ENCODE measurements at places on chromosomes 1 and 21. TPM values are rescaled to one million over a fixed set of nuclear protein-coding genes. Genes with fewer than 3 reads are reported as not detected.
A peak's percentile ranks its signal among the peaks of the same experiment; 100 is the strongest.

The E2F2 gene
- 2.2 TPM for total RNA-seq

GRCh38 chr21:44612669-44613229 is 870 bp downstream of the KRTAP10-8 start:
- no peak for DNase-seq

GRCh38 chr1:157239936-157240335 is 101.7 kb upstream of the ETV3 start:
- DNase-seq, result no peak

The GPR25 gene
- not detected for total RNA-seq

DNA sequence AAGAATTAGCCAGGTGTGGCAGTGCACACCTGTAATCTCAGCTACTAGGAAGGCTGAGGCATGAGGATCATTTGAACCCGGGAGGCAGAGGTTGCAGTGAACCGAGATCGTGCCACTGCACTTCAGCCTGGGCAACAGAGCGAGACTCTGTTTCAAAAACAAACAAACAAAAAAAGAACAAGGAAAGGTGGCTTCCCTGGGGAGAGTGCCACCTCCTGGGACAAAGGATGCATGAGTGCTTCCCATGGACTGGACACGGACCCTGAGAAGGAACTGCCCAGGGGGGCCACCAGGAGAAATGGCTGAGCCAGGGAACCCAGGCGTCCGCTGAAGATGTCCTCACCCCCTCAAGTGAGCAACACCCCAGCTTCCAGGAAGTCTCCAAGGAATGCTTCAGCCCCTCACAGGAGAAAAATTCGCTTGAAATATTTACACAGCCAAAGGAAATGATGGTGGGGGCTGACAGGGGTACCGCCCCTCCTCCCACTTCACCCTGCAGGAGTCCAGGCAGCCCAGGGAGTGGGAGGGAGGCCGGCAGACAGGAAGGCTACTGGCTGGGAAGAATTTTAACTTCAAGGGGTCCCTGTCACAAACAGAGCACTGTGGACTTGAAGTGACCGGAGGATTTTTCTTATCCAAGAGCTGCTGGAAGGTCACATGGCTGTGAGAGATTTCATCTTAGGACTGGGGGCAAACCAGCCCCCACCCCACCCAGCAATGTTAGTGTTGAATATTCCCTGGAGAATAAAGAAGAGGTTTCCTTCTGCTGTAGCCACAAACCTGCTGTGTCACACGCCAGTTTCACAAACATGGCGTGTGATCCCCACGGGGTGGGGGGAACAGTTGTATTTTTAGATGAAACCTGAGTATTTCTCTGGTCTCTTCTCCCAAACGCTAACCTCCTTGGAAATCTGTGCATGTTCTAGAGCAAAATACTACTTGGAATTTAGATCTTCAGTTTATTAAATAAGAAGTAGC is 90.8 kb upstream of the SLC25A33 start:
- peak; percentile 46 for DNase-seq

The ADAMTS4 gene
- total RNA-seq, result 8.2 TPM

- DNase-seq, result no peak
Observed at GRCh38 chr21:43899307-43900077, 34.5 kb downstream of the AGPAT3 start.

DNA sequence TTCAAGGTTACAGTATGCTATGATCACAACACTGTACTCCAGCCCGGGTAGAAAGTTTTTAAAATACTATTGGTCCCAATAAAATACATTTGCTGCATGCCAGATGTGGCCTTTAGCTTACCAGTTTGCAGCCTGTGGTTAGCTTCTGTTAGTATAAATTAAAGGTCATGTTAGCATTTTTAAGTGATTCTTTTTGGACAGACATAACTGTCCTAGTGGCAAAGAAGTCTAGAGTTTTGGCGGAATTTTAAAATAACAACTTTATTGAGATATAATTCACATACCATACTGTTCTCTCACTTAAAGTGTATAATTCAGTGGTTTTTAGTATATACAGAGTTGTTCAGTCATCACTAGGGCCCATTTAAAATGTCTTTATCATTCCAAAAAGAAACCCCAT is 24.3 kb upstream of the TMEM39B start:
- DNase-seq, result peak; percentile 59

DNA sequence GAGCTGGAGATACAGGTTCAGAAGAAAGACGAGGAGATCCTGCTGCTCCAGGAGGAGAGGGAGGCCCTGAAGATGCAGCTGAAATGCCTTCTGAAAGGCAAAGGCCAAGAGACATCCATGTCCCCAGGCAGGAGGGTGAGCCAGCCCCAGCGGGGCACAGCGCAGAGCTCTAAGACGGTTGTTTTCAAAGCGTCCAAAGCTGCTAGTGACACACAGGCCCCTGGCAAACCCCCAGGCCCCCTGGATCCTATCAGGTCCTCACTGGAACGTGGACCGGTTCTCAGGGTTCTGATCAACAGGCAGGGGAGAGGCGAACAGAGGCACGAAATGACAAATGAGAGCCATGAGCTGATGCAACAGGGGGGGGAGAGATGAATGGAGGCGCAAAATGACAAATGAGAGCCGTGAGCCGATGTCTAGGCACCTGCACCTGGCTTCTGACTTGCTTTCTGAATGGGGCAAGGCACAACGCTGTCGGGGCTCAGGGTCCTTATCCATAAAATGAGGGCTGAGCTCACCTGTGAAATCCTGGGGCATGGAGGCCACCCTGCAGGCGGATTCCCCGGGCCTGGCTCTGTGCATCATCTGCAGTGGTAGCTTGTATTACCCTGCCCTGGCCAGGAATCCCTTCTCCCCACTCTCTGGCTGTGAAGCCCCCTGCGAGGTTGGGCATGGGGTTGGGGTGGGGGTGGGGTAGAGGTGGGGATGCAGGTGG is 9.2 kb downstream of the CCDC27 start:
- no peak for DNase-seq

GRCh38 chr1:85570446-85571180 is 9.9 kb upstream of the CCN1 start:
- no peak for DNase-seq

DNA sequence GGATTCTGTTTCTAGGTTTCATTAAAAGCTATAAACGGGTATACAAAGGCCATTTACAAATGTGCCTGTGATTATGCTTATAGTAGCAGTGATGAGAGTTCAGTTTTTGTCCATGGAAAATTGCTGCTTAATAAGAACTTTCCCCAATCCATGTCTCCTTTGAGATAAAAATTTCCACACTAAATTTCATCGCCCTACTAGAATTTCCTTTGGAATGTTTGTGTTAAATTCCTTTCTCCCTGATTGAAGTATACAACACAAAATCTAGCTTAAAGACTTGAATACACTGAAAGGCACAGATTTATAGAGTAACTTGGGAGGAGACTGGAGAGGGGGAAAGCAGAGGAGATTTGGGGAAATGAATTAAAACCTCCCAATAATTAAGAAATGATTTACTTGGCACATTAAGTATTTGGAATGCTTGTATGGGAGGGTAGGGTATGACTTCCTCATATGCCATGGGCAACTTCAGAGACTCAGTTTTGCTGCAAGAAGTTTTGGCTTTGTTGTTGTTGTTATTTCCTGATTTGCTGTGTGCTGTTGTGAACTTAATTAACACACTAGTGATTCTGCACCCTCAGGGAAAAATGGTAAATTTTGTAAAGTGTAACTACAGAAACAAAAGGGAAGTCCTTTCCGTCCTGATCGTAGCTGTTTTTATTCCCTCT is 157.6 kb upstream of the LMO4 start:
- DNase-seq, result no peak

The IKBKE gene
- 25.8 TPM for total RNA-seq

The KIF17 gene
- total RNA-seq, result 2.2 TPM

GRCh38 chr1:155466617-155466972 is 96.0 kb downstream of the ASH1L start:
- DNase-seq, result no peak

- peak; percentile 5 for DNase-seq
Observed at GRCh38 chr1:218164930-218165700, 120.0 kb upstream of the RRP15 start.

GRCh38 chr1:6785318-6785727 is at the start of gene CAMTA1:
Gene CAMTA1, plus strand, starts transcription at chr1:6785454. Its CDS starts 77 bp downstream, at chr1:6785531.
- no peak for DNase-seq

DNA sequence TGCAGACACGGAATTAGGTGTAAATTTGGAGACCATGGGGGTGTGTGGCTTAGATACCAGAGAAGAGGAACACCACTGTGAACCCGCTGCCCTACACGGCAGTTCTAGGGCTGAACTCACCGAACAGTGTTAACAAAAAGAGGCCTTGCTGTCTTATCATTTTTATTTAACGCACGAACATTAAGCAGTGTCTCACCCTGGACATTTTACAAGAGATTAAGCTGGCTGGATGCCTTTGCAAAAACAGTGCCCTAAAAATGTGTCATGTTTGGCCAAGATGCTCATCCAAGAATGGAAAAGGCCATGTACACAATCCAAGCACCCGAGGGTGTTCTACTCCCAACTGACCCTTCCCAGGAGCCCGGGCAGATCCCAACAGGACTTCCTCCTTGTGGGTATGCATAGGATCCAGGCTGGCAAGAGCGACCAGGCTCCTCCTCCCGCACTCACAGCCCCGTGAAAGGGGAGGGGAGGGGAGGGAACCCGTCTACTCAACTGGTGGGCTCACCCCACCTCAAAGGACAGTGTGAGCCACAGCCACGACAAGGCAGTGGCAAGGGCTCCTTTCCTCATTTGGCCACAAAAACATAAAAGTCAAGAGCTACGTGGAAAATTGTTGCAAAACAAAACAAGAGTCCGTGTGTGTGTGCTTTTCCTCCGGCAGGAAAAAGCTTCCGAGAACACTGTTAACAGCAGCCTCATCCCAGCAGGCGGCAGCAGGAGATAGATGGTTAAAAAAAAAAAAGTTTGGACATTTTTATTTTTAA is 20.3 kb downstream of the C2CD2 start:
- peak; percentile 74 for DNase-seq

DNA sequence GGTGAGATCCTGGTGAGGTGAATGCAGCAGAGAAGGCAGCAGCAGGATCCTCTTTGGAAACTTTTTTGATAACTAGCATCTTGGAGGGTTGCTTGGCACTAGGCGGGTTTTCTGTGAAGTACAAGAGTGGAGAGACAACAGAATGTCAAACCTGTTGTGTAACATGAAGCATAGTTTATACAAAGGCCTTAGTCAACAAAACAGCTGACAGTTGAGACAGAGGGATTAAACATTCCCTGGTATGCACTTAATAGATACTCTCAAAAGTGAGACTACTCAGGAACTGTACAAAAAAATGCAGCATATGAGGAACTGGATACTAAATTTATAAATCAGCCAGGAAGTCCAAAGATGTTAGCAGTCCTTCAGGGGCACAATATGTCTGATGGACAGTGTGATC is 16.4 kb upstream of the CCDC17 start:
- peak; percentile 45 for DNase-seq

DNA sequence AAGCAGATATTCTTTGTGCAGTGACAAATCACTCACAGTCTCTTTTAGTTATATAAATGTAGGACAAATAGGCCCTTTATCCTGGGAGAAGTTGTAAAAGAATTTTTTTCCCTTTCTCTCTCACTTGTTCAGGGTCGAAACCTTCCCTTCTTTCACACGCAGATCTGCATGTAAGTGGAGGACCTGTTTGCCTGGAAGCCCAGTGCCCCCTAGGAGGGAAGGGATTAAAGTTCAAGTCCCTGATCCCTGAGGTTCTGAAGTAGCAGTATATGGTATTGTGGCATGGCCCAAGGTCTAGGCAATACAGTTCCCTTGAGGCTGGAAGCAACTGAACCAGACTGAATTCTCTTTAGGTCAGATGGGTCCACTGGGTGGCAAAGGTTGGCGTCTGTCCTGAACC is 48.6 kb upstream of the PTGFRN start:
- no peak for DNase-seq

The TACSTD2 gene
- 17.7 TPM for total RNA-seq

The GNG12 gene
- 201 TPM for total RNA-seq

GRCh38 chr1:235397733-235398132 is 30.5 kb downstream of the TBCE start:
- DNase-seq, result peak; percentile 72

DNA sequence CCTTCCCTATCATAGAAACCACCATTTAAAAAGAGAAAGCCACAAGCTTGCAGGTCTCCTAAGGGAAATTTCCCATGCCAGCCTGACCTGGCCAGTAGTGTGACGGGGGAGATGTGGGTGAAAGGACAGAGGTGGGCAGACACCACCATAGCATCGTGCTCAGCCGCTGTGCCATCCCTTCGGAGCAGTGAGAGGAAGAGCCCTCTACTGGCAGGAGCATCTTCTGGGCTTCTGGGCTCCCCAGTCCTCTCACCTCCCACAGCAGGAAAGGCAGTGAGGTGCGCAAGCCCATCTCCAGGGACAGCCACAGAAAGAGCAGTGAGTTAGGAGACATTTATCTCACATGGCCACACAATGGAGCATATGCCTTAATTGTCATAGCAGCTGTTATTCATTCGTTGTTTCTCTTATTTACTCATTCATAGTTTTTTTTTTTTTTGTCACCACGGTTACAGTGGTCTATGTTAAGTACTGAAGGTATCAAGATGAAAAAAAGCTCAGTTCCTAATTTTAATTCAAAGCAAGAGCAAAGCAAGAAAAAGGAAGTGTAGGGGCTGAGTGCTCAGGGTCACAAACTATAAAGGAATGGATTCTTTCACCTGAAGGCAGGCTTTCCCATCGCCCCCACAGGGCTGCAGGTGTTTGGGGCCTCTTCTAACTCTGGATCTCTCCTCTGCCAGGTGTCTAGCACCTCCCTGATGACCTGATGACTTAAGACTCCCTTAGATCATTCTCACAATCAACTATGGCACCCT is 48.8 kb upstream of the CAMK1G start:
- no peak for DNase-seq

DNA sequence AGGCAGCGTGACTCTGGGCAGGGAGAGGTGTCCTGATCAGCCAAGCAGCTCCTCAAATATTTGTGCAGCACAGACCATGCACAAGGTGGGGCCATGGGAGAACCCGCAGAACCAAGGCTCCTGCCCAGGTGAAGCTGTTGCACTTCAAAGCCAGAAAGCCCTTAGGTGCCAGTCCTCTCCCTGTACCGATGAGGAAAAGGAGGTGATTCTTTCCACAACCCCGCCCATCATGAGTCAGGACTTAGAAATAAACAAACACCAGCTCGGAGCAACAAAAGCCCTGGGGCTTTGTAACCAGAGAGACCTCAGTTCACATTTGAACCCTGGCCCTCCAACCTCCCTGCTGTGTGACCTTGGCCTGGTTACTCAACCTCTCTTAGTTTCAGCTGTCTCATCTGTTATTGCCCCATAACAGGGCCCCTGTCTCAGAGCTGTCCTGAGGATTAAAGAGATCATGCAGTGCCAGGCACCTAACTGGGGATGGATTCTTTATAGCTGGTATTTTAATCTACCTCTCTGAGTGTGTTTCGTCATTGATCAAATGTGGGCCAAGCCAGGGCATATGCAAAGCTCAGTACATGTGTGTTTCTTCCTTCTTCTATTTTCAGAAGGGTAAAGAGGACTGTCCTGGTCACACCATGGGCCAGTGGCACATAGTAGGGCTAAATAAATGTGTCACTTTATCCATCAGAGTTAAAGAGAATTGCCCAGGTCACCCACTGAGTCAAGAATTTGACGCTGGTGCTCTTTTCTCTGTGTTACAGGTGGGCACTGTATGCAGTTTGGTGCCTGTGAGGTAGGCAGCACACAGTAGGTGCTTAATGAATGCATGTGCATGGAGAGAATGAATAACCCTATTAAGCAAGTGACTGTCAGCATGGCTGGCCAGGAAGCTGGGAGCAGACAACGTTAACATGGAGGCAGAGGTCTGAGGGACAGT is 1.4 kb downstream of the LDLRAD1 start:
- DNase-seq, result peak; percentile 73
